ENCODE measurements at places on chromosomes 13 and 19.

DNA sequence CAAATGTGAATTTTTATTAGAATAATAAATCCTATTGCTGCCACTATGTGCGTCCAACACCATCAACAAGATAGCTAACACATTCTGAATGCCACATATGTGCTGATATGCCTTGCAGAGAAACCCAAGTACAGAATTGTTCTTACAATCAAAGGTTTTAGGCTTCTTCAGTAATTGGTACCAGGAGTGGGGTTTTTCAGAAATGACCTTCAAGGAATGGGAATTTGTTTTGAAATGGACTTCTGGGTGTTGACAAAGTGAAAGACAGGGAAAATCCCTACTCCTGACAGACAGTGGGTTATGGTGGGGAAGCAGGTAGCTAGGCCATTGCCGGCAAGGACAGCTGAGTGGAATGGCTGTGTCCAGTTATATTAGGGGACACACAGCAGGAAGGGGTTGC lies 5.7 kb downstream of the SYT3 start:
- no peak for DNase-seq

DNA sequence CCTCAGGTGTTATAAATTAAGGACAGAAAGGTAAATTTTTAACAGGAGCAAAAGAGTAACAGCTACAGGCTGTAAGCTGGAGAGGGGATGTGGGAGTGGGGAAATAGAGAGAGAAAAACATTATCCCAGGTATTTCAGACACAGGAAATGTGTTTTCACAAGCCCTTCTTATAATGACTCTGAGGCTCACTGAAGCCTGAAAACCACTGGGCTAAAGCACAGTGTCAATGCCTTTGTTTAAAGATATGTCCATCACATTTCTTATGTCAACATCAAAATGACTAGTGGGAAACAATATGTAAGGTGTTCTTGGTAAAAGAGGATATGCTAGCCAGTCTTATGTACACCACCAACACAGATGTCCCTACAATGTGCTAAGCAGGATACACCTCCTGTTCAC lies 365.9 kb downstream of the FGF14 start:
- no peak for DNase-seq

DNA sequence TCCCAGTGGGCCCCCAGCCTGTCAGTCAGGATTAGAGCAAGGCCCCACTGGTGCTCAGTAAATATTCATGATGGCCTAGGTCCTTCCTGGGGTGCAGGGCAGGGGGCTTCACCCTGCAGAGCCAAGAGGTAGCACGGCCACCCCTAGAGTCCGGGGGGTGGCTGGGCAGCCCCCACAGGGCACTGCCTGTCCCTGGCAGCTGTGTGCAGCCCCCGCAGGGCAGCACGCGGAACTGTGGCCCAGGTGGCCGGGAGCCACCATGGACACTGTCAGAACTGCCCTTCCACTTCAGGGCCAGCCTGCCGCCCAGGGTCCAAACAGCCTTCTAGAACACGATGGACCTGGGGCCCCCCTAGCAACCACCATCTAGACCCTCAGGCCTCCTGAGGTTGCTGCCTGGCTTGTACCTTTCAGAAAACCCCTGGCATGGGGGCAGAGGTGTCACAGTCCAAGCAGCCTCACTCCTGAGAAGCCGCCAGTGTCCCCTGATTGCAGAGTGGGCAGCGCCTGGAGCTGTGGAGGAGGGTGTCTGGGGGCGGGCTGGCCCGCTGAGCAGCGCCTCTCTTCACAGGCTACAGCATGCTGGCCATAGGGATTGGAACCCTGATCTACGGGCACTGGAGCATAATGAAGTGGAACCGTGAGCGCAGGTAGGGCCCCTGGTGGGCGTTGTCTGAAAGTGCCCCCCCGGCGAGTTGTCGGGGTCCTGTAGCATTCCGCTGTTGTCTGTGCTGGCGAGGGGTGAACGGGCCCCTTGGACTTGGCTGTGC lies 2.9 kb upstream of the YJEFN3 start:
- no peak for DNase-seq

DNA sequence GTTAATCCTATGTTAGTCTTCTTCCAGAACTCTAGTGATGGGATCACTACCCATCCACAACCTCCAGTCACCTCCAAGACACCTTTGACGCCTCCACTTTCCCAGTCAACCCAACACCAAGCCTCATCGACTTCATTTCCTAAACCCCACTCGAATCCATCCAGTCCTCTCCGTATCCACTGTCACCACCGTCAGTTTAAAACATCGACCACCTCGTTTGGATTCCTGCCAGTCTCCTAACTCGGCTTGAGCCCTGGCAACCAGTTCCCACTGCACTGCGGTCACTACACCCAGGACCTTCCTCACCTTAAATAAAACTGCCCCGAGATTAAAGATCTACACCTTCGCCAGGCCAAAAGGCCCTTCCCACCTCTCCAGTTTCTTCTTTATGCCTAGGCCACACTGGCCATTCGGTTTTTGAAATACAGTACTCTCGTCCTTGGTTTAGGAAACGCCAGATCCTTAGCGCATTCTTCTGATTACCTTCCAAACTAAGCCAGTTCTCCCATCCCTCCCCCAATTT lies 1.2 kb downstream of the MTIF3 start:
- no peak for DNase-seq

- DNase-seq: no peak
Observed at GRCh38 chr19:38290631-38291147, 13.4 kb upstream of the C19orf33 start.

- DNase-seq: no peak
Observed at GRCh38 chr13:80989241-80989640, 648.3 kb upstream of the SPRY2 start.

DNA sequence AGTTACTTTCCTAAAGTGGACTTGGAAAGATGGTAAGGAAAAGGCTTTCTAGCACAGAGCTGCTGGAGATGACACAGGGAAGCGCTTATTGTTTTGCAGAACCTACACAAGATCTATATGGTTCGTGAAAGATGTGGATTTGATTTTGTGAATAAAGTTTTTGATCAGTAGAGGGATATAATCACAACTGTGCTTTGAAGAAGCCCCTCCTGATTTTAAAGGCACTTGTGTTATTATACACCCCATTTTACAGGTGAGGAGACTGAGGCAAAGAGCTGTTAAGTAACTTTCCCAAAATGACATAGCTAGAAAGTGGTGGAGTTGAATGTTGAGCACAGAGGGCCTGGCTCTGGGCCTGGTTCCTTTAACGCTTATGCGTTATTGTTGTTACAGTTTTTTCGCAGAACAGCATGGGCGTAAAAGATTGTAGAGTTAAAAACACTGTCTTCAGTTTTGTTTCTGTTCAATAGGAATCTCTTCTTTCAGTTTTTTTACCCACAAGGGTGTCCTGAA lies 1.4 kb downstream of the TDRD3 start:
- no peak for DNase-seq

GRCh38 chr13:21608961-21609360 lies 5.0 kb upstream of the MICU2 start:
- DNase-seq: no peak

- no peak for DNase-seq
Observed at GRCh38 chr13:77298426-77298825, 28.5 kb downstream of the MYCBP2 start.

DNA sequence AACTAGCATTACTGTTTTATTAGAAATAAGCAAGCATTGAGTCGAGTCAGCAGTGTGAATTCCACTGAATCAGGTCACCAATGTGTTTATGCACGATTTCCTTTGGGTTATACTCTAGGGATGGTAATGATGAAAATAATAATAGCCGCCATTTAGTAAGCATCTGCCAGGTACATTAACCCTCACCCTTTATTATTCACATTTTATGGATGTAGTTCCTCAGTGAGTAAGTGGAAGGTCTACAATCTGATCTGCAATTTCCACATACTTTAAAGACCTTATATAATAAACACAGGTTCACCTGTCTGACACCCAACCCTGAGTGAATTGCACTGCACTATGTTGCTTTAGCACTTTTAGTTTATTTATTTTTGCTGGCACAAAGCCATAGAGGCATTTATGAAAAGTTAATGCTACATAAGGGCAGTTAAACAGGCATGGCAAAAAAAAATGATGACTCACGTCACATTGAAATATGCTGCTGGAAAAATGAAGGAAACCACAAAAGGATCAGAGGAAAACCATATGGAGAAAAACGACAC lies 122.4 kb downstream of the TRPC4 start:
- no peak for DNase-seq

DNA sequence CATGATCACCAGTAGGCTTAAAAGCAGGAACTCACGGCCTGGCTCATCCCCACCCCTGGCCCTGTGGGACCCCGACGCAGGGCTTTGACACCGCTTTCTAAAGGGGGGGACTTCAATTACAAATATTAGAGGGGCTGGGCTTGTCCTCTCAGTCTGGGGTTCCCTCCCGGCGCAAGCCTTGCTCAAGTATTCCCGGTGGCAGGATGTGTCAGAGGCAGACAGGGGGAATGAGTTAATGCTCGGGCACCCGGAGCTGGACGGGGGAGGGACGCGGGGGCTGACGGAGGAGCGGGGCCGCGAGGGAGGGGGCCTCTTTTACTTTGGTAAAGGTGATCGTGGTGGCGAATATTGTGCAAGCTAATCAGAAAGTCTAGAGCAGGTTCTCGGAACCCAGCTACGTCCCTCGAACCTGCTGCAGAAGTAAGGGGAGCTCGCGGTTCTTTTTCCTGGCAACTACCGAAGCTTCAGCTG lies 1.1 kb downstream of the FGF14 start:
- DNase-seq: no peak

DNA sequence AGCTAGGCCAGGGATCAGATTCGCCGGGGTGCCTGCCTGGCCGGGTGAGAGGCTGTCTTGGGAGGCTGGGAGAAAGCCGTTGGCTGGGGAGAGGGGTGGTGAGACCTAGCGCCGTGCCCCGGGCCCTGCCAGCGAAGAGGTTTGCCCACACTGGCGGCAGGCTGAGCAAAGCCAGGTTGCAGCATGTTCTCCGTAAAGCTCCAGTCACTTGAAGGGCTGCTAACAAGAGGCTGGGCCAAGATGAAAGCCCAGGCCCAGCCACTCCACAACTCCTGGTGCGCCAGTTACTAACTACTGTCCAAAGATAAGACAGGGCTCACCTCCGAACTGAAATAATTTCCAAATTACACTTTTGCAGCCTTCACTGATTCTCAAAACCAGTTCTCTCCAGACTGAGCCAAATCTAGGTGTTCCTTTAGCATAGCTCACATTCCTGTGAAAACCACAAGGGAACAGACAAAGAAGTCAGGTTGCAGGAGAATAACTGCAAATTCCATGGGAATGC lies 16.3 kb downstream of the ELAVL1 start:
- DNase-seq: no peak

- DNase-seq: no peak
Observed at GRCh38 chr13:73898276-73898675, 235.9 kb downstream of the KLF12 start.

- DNase-seq: no peak
Observed at GRCh38 chr19:11483366-11484111, 2.7 kb upstream of the ELAVL3 start.

- no peak for DNase-seq
Observed at GRCh38 chr13:82747291-82747690, 1135.0 kb downstream of the SLITRK1 start.

- DNase-seq: no peak
Observed at GRCh38 chr13:42478531-42479156, 95.3 kb upstream of the TNFSF11 start.

DNA sequence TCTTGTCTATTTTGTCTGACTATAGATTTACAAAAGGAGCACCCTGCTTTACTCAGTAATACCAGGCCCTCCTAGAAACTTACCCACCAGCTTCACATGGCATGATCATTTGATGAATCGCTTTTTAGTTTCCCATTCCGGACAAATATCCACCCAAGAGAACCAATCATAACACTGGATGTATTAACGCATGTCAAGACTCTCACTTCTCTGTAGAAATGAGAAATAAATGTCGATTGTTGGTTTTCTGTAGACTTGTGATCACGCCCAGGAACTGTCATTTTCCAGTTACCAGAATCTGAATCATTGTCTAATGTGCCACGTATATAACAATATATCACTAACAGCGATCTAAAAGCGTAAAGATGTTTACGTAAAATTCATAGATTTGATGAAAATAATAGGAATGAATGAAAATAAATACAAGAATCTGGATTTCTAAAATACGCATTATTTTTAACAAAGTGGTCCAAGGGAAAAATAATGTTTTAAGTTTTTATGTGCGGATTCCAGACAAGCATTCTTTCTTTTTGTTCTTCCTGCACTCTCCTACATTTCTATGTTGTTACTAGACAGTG lies 14.0 kb downstream of the CDX2 start:
- DNase-seq: no peak

DNA sequence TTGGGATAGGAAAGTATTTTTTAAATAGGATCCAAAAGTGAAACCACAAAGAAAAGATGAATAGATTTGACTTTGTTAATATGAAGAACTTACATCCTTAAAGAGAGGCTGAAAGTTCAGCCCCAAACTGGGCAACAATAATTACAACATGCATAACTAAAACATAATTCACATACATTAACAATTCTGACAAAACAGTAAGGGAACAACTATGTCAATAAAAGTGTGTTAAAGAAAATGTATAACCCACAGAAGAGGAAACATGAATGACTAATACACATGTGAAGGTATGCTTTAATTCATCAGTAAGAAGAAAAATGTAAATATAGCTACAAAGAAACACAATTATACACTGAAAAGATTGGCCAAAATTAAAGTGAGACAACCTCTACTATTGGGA lies 1597.6 kb upstream of the MIR17HG start:
- no peak for DNase-seq

DNA sequence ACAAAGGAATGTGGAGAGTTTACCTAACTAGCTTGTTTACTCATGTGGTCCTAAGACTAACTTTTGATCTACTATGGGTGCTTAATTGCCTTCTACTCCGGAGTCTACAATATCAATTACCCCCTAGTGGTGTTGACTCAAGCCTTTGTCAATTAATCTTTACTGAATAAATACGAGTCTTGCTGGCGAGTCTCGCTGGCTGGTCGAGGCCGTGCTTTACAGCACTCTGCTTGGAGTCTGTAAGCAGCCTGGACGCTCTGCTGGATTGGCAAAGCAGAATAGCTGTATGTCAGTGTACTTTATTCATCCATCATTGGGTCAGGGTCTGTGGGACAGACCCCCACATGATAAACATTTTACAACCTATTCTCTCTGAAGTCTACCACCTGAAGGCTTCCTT lies 9.9 kb upstream of the SPART start:
- no peak for DNase-seq

DNA sequence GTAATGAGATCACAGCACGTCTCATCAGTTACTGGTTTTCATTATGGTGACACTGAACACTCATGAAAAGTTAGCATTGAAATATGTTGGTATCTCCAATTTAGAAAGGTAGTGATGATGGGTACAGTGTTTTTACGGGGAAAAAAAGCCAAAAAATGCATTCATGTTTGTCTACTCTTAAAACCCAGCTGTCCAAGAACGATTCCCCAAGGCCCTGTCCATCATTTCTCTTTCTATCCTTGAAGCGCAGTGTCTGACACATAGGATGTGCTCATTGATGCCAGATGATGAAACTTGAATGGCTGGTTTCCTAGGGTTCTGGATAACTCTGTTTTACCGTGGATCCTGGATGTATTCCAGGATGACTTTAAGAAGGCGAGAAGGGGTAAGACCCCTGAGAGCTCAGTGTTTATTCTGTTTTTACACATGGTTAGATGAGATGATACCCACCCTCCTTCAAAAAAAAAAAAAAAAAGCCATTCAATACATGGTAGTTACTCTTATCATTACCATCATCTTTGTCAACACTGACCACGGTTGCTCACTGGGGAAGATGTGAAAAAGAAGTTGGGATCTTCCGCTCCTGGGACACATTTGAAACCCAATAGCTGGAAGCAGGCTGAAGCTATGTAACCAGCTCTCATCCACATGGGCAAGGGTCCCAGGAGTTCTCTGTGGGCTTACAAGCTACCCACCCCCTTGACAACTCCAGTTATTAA lies 22.5 kb downstream of the SERP2 start:
- DNase-seq: no peak

GRCh38 chr19:9183000-9183399 lies 4.2 kb downstream of the OR7D2 start:
- no peak for DNase-seq

Measured in stimulated activated CD8-positive, alpha-beta memory T cell treated with anti-CD3 and anti-CD28 coated beads, Interleukin-4, amount 100 ng/mL, for 4 hours (primary cell).